Caco-2 (cell line): ENCODE measurements at places on chromosomes 6 and 20. TPM values are rescaled to one million over a fixed set of nuclear protein-coding genes. Genes with fewer than 3 reads are reported as not detected.

HDGFL1 gene
- not detected in 2 replicates for total RNA-seq

AKAP12 gene
- total RNA-seq, result 0.93 and 1.2 TPM in 2 replicates

ZNF311 gene
- 1.8 and 2.9 TPM in 2 replicates for total RNA-seq

THBD gene
- 0.77 and 1.0 TPM in 2 replicates for total RNA-seq

TRIM15 gene
- 5.2 and 6.9 TPM in 2 replicates for total RNA-seq

SAMD3 gene
- 1.5 and 1.7 TPM in 2 replicates for total RNA-seq

NNAT gene
- not detected in 2 replicates for total RNA-seq

OR2H2 gene
- not detected in 2 replicates for total RNA-seq

FOXA2 gene
- total RNA-seq, result 38.7 and 43.6 TPM in 2 replicates

HLA-DQA2 gene
- not detected in 2 replicates for total RNA-seq

GRCh38 chr20:62482146-62482809 is 6.5 kb upstream of the GATA5 start:
- DNase-seq, result no peak

- no peak for DNase-seq
These were observed 73.6 kb downstream of the MDGA1 start for GRCh38 chr6:37624121-37624520.

DNA sequence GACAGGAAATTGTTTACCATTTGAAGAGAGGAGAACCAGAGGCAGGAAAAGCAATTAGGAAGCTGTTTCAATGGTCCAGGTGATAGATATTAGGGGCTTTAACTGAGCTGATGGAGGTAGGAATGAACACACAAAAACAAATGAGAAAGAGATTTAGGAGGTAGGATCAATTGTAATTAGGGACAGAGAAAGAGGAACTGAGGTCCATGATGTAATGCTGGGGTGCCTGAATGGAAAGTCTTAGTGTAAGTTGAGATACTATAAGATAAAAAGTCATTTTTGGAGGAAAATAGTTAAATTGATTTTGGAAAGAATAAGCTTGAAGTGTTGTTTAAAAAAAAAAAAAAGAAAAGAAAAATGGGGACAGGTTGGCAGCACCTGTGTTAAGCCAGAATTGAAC is 58.5 kb upstream of the B3GAT2 start:
- no peak for DNase-seq

DNA sequence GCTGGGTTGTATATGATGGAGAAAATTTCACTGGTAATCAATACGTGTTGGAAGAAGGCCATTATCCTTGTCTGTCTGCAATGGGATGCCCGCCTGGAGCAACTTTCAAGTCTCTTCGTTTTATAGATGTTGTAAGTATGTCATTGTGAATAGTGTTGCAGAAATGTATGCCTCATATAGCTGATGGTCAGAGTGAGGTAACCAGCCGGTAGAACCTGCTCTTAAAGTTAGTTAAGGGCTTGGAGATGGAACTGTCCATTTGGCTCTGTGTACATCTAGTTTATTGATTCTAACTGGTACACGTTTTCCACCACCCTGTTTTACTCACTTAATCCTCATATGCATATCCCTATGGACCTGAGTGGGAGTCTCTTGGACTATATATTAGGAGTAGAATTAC is 73.5 kb downstream of the RTN4IP1 start:
- DNase-seq, result no peak

DNA sequence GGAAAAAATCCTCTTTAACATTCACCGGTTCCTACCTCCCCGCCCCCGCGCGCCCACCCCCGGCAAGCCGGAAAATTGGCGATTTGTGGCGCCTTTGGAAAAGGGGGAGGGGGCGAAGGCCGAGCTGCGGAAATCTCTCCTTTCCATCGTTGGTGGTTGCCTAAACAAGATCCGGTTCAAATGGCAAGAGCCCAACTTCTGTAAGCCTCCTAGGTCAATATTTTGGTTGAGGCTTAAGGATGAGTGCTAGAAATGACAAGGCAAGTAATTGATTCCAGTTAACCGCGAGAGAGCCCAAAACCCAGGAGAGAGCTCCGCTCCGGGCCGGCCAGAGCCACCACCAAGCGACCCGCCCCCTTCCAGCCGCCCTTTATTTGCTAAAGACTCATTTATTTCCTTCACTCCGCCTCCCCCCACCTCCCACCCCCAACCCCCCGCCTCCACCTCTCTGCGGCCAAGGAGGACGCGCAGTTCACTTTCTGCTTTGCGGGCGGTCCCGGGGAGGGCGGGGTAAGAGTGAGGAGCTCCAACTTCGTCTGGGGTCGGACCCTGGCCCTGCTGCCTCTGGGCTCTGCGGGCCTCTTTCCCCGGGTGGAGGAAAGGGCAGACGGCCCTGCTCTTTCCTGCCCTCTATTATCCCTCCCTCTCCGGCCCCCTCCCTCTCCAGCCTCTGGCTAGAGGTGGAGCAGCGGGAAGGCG is 838 bp upstream of the NKX2-2 start:
- DNase-seq, result peak; percentile 10

DNA sequence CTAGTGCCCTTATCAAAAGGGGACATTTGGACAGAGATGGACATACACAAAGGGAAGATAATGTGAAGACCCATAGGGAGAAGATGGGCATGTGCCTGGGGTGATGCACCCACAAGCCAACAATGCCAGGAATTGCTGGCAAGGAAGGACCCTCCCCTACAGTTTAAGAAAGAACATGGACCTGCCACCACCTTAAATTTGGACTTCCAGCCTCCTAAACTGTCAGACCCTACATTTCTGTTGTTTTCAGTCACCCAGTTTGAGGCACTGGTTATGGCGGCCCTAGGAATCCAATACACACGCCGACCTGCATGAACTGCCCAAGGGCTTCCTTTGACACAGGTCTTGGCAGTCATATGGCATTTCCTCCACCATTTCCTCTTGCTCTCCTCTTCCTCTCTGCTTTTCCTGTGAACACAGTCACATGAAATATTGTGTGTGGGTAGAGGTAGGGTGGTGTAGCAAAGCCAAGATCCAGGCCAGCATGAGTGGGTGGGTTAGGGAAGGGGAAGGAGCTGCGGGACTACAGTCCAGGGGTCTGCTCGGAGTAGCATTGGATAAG is 115.6 kb downstream of the ZDHHC14 start:
- no peak for DNase-seq

DNA sequence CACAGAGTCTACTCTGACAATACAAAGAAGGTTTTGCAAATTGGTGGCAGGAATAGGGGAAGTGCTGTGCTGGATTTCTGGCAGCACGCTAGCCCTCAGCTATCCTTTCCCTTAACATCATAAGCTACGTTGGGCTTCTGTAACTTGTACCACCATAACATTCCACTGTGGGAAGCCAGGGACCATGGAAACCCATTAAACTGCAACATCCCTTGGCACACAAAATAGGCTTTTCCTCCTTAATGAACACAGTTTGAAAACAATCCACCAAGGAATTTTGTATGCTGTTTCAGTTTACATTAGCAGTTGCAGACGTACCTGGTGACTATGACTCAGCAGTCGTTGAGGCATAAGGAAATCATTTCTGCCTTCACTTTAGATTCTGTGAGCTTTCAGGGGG is 203.9 kb upstream of the RAB32 start:
- DNase-seq, result no peak

- DNase-seq, result no peak
These were observed 33.2 kb downstream of the HLA-DRA start for GRCh38 chr6:32472781-32473375.

DNA sequence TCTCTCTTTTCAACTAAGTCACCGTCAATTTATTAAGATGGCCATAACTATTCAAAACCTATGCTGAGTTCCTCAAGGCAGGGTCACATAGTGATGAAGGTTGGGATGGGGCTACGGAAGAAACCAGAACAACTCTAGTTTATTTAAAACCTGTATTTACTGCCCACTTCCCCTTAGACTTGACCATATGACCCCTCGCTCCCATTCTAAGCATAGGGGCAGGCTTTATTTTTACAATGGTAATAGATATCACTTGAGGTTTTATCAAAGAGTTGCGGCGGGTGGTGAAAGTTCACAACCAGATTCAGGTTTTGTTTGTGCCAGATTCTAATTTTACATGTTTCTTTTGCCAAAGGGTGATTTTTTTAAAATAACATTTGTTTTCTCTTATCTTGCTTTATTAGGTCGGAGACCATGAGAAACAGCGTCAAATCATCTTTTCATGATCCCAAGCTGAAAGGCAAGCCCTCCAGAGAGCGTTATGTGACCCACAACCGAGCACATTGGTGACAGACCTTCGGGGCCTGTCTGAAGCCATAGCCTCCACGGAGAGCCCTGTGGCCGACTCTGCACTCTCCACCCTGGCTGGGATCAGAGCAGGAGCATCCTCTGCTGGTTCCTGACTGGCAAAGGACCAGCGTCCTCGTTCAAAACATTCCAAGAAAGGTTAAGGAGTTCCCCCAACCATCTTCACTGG is 5.5 kb downstream of the EDN1 start:
- DNase-seq, result no peak

DNA sequence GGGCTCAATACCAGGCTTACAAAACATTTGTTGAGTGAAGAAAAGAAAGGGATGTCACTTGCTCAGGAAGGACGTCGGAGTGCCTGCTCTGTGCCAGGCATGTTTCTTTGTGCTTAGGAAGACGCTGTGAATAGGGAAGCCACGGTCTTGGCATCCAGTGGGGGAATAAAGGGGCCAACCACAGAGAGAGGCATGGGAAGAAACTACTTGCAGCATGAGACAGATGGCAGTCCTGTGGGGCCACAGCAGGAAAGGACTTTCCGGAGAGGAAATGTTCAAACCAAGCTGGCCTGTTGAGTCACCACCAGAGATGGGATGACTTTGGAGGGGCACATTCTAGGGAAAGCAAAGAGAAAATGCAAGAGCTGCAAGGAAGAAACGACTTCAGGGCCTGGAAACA is 173.2 kb downstream of the CDH26 start:
- DNase-seq, result no peak

- no peak for DNase-seq
These were observed 55.4 kb downstream of the SMOC2 start for GRCh38 chr6:168496139-168496996.

- DNase-seq, result no peak
These were observed 111.9 kb downstream of the TBC1D7 start for GRCh38 chr6:13216236-13217014.

- peak; percentile 74 for DNase-seq
These were observed 64.2 kb downstream of the GCNT2 start for GRCh38 chr6:10585209-10585845.

DNA sequence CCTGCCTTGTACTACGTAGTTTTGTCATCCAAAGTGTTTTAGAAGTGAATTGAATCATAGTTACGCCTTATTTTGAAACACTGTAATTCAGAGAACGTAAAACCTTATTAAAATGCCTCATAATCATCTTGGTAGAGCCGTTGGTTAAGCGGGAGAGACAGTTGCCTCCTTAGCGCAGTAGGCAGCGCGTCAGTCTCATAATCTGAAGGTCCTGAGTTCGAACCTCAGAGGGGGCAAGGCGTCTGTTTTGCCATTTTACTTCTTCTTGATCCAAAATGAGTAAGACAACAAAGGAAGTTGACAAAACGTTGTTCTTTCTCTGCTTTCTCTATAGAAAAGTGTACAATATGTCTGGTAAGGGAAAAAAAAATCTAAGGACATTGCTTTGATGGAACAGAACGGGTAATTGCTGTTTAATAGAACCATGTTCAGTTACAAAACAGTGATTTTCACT is 20.7 kb upstream of the TRIM27 start:
- DNase-seq, result peak; percentile 66

- DNase-seq, result no peak
These were observed 136.4 kb upstream of the PLCB4 start for GRCh38 chr20:8932192-8933165.

- no peak for DNase-seq
These were observed 910.4 kb upstream of the CITED2 start for GRCh38 chr6:140284871-140285270.

GRCh38 chr6:130362128-130362527 is 3.7 kb upstream of the TMEM200A start:
- no peak for DNase-seq

DNA sequence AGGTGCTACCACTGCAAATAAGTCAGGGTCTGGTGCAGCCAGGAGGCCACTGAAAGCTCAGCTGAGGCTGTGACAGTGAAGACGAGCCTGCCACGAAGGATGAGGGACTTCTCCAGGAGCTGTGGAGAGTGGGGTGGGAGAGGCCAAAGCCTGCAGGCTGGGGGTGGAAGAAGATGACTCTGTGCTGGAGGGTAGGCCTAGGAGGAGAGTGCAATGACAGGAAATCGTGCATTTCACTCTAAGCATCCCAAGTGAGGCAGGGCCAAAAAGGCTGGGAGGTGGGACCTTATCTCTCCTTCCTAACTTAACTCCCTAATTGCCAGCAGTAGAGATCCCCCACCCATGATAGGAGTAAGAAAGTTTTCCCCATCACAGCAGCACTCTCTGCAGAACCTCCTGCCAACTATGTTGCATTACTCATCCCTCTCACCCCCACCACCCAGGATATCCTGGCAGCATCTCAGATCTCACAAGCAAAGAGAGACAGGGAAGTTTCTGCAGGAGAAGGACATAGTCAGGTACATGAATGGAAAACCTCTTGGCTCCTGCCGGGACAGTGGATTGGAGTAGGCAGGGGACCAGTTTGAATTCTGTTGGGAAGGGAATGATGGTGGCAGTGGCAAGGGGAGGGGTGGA is 466.2 kb downstream of the CDH26 start:
- DNase-seq, result no peak

DNA sequence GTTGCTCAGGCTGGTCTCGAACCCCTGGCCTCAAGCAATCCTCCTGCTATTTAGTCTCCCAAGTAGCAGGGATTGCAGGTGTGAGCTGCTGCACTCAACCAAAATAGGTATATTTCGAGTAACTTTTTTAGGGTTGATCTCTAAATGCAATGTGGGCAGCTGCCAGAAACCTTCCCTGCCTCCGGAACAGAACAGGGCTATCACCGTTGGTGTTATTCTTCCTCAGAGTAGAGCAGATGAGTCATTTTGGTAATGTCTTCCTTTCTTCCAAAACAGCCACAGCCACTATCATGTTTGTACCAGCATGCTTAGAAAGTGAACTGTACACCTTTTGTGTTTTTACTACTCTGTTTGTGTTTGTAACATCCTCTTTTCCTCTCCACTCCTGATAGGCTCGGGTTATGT is 44.1 kb downstream of the SNX9 start:
- DNase-seq, result no peak

DNA sequence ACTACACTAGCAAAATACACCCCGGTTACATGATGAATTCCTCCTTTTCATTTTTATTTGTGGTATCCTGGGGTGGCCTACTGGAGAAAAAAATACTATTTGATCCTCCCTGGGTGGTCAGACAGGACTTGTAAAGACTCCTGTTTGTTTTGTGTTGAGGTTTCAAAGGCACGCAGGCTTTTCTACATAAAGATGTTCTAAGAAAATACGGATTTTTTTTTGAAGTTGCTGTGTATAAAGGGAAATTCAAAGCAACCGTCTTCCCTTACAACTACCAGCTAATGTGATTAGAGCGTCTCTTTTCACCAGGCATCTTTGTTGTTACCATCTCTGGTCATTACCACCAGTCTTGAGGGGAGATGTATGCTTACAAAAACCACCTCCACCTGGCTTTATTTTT is 187.1 kb downstream of the SOX4 start:
- no peak for DNase-seq

- DNase-seq, result no peak
These were observed 58.9 kb upstream of the SRSF6 start for GRCh38 chr20:43398676-43399324.

DNA sequence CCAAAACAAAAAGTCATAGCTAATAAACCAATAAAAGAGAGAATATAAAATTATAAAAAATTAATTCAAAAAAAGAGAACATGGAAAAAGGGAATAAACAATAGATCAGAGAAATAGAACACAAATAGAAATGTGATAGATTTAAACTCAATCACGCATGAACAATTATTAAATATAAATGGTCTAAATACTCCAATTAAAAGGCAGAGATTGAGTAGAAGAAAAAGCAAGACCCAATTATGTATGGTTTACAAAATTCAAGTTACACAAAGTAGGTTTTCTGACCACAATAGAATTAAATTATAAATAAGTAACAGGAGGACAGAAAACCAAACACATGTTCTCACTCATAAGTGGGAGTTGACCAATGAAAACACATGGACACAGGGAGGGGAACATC is 36.4 kb upstream of the MAN1A1 start:
- DNase-seq, result no peak
